ENCODE measurements at places on chromosomes 1 and 21. TPM values are rescaled to one million over a fixed set of nuclear protein-coding genes. Genes with fewer than 3 reads are reported as not detected.

GRCh38 chr1:16462773-16463330 lies 22.3 kb downstream of the NECAP2 start:
- no peak for DNase-seq

BLZF1 gene
- 20.5 TPM for total RNA-seq

FCER1G gene
- 1.5 TPM for total RNA-seq

DNA sequence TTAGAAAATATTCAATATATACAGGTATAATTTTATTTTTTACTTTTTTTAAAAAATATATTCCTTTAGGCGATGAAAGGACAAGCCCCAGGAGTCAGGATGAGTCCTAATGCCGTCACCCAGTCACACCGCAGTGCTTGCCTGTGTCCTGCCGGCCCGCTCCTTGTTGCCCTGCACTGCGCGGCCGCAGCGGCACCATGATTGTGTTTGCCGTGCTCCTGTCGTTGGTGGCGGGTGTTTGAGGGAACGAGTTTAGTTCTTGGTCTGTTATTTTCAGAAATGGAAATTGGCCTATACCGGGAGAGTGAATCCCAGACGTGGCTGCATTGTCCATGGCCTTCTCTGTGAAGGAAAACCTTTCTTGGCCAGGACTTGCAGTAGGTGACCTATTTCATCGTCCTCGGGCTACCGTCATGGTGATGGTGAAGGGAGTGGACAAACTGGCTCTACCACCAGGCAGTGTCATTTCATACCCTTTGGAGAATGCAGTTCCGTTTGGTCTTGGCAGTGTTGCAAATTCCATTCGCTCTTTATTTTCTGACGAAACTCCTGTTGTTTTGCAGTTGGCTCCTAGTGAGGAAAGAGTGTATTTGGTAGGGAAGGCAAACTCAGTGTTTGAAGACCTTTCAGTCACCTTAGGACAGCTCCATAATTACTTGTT lies 45.9 kb upstream of the CRB1 start:
- DNase-seq: no peak

DNA sequence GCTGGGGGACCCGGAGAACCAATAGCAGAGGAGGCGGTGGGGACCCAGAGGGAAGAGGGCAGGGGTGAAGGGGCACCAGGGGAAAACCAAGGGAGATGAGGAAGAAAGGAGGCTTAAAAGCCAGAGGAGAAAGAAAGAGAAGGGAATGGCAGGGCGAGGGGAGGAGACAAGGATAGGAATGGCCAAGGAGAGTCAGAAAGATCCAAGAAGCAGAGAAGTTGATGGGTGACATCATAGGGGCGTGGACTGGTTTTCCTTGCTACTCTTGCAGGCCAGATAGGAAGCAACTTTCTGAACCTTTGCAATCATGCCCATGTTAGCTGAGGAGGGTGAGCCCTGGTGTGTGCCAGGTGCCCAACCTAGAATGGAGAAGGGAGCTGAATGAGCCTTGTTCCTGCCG lies 5.4 kb downstream of the NPR1 start:
- DNase-seq: no peak
